ENCODE measurements at places on chromosomes 12 and 14.

GRCh38 chr14:52244997-52245396 is 22.5 kb upstream of the PTGDR start:
- DNase-seq = no peak

GRCh38 chr14:68384335-68384734 is 408.5 kb downstream of the ZFP36L1 start:
- DNase-seq = no peak

DNA sequence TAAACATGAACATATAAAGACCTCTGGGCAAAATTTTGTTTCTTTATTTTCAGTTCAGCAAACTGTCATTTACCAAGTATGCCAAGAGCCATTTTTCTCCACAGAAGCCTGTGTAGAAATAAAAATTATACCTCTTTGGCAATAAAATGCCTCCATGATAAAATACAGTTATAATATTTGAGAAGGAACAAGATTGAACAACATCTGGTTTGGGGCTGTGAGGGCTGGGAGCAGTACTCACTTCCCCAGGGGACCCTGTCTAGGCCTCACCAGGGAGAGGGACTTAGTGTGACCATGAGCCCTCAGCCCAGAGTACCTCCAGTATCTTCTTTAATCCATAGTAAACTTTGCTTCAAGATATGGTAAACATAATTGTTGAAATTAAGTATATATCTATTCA is 65.1 kb downstream of the DAAM1 start:
- no peak for DNase-seq

DNA sequence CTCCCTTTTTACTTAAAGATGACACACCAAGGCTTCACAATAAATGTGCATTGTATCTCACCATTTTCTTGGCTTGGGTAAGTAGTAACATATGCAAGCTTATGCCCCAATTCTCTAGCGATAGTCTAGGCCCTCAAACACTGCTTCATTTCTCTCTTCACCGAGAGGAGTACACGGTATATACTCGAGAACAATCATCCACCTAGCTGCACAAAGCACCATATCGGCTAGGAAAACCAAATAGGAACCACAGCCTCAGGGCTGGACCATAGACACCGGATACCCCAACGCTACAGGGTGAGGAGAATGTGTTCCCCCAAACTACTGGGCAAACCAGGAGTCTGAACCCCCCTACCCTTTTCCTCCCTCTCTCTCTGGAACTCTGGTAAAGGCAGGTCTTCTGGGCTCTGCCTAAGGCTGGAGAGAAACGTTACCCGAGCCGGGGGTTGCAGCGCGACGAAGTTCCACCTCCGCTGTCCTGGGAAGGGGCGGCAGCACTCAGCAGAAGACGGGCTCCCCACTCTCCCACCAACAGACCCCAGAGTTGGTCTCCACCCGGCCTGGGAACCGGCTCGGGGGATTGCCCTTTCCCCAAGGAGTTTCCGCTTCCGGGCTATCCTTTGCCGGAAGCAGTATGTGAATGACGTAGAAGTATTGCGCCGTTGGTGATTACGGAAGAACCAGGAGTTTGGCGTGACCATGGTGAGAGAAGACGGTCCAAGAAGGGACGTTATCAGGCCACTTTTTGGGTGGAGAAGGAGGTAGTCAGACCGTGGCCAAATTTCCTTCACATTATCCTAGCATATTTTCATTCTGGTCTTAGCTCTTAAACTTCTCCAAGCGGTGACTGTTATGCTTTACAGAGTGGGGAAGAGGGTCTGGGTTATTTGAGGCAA is at the start of the genes AREL1 and FCF1:
Gene AREL1 (minus strand): TSS at position 582 of the 896 bp plus-strand sequence. CDS start 27,465 bp downstream, outside the sequence.
Gene FCF1 (plus strand): TSS at position 646 of the 896 bp plus-strand sequence. CDS start 54 bp downstream, at position 700.
- peak; percentile 51 for DNase-seq

- no peak for DNase-seq
These were observed 239.0 kb downstream of the CPNE8 start for GRCh38 chr12:38666425-38666824.
